ENCODE measurements at places on chromosomes 7 and 10. TPM values are rescaled to one million over a fixed set of nuclear protein-coding genes. Genes with fewer than 3 reads are reported as not detected.
A peak's percentile ranks its signal among the peaks of the same experiment; 100 is the strongest.

TMEM140 gene
- 10.2 TPM for total RNA-seq

FGFR2 gene
- 0.73 TPM for total RNA-seq

- no peak for DNase-seq
These were observed 706.9 kb downstream of the NRG3 start for GRCh38 chr10:82581940-82582339.

ITGA8 gene
- total RNA-seq, result not detected

- DNase-seq, result no peak
These were observed 516.7 kb upstream of the MGMT start for GRCh38 chr10:128950159-128950915.

- peak; percentile 84 for DNase-seq
These were observed 14.5 kb downstream of the NUDT5 start for GRCh38 chr10:12181065-12181775.

DNA sequence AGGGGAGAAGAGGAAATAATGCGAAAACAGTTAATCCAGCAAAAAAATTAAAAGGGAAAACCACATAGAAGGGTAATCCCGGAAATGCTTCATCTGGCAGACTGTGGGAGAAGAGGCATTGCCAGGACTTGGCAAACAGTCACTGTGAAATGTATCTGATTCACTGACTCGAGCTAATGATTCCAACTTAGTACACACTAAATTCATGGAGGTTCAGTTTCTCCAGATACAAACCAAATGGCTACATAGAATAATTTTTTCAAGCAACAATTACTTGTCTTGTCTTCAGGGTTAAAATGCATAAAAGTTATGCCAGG is 36.4 kb downstream of the GDI2 start:
- no peak for DNase-seq

GNAT3 gene
- not detected for total RNA-seq

DNA sequence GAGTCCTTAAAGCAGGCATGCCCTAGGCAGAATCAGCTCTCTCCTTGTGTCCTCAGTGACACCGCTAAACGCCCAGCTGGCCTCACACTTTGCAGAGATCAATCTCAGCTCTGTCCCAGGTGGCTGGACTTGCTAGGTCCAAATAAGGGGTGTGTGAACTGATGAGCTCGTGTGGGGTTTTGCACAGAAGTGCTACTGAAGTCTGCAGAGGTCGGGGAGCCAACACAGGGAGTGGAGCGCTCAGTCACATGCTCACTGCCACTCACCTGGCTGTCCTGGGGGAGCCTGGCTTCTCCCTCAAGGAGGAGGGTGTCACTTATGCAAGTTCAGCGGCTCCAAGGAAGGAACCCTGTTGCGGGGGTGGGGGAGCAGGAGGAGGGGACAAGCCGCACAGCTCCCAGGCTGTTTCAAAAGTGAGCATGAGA is 2.0 kb downstream of the ELN start:
- DNase-seq, result no peak
